ENCODE measurements at places on chromosomes 4 and X.

DNA sequence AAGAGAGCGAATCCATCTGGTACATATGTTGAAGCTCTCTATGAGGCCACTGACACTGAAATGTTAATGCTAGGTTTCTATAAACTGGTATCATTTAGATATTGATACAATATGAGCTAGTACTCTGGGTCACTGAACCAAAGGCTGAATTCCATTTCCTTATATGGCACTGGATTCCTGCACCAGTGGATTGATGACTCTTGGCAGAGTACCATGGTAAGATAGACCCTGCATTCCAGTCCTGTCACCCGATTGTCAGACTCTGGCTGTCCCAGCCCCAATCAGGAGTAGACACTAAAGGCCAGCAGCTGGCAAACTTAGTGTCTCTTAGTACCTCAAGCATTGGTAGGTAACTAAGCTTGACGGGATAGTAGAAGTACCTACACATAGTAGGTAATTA lies 44.0 kb upstream of the EOLA2 start:
- DNase-seq = no peak

DNA sequence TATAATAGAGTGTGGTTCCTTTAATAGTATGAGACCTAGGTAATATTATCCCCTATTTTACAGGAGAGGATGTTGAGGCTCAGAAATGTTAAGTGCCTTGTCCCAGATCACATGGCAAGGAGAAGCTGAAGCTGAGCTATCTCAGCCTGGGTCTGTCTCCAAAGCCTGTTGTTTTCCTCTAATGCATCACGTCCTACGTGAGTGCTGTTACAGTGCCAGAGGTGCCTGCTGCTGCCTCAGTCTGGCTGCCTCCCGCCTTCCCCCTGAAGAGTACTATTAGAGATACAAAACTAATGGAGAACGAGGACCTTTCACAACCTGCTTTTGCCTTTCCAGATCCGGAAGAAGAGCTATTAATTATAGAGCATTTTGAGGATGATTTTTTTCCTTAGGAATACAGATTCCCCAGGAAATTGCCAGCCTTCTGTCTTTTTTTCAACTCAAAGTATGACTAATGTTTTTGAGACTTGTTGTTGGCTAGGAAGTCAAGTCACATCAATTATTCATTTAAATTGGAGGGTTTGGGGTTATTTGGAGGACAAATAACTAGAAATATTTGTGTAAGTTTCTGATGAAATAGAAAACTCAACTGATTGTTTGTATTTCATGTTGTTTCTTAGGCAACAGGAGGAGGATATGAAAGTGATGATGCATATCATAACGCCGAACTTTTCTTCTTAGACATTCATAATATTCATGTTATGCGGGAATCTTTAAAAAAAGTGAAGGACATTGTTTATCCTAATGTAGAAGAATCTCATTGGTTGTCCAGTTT lies 43.9 kb upstream of the MTMR1 start:
- no peak for DNase-seq

- no peak for DNase-seq
Observed at GRCh38 chrX:46788902-46789301, 30.0 kb upstream of the SLC9A7 start.

GRCh38 chrX:41923978-41924683 lies 777 bp upstream of the CASK start:
- DNase-seq = peak; percentile 10

- DNase-seq = no peak
Observed at GRCh38 chr4:174018236-174018635, 265.2 kb downstream of the FBXO8 start.

GRCh38 chr4:168634276-168634802 lies 137.5 kb downstream of the PALLD start:
- DNase-seq = peak; percentile 94

GRCh38 chrX:20265221-20265725 lies 1.4 kb downstream of the RPS6KA3 start:
- DNase-seq = peak; percentile 82

DNA sequence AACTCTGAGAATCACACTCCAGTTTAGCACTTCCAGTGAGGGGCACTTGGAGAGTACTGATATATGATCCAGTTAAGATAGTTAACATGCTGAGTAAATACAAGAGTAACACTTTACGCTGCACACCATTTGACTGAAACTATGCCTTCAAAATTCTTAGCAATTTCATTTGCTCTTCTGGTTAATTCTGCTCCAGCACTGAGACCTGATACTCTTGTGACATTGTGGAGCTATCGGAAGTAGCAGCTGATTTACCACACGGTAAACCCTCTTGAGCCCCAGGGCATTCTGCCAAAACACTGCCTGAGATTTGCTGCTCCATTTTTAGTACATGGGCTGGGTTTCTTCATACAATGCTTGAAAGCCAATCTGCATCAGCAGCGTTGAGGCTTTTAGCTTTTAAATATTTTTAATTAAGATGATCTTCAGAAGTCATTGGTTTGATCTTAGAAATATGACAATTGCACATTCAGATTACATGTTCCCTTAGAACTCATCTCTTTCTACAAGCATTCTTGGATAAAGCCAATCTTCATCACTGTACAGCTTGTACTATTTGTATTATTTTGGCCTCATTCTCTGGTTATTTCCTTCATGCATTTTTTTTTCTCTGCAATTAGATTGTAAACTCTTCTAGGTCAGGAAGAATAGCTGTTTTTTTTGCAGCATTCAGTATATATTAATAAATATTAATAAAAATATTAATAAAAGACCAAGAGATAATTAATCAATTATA lies 67.8 kb upstream of the ETNPPL start:
- DNase-seq = peak; percentile 62

DNA sequence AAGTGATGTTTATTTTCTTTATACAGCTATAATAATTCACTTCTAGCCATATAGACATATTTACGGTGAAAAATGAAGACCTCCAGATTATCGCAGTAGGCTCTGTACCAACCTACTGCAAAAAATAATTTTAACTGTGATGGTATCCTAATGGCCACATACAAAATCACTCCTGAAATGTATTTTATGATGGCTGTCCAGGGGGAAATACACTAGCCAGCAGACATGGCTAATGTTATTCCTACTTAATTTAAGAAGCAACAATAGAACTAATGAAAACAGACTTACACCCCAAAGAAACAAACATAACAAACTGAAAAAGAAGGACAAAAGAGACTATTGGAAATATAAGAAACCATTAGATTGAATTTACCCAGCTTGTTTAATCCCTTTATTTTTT lies 4.6 kb downstream of the NKX6-1 start:
- no peak for DNase-seq

GRCh38 chr4:184462724-184463123 lies 11.6 kb downstream of the IRF2 start:
- DNase-seq = no peak
